ENCODE measurements at places on chromosomes 12 and 14.

DNA sequence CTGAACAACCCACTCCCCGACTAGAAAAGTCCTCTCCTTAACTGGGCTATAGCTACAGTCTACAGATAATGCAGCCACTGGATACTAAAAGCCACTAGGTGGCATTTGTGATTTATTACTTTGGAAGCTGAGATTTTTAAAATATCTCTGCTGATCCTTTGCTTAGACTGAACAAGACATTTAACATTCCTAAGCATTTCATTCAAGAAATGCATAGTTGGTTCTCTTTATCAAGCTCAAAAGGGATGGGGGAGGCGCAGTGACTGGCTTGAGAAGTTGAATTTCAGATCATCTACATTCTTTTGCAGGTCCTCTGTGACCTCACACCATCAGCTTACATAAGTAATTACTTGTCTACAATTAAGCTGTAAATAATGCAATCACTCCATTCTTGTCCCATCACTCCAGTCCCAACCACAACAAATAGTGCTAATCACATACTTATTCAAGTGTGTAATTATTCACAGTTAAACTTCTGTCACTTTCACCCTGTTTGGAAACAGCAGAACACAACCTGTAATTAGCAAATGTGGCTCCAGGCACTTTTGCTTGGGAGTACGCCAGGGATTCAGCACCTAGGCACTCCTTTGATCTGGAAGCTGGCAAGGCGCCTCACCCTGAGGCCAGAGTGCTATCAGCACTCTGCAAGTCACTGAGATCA is 203.6 kb downstream of the NOVA1 start:
- DNase-seq, result no peak

GRCh38 chr12:132452596-132453350 is 37.2 kb upstream of the FBRSL1 start:
- no peak for DNase-seq

DNA sequence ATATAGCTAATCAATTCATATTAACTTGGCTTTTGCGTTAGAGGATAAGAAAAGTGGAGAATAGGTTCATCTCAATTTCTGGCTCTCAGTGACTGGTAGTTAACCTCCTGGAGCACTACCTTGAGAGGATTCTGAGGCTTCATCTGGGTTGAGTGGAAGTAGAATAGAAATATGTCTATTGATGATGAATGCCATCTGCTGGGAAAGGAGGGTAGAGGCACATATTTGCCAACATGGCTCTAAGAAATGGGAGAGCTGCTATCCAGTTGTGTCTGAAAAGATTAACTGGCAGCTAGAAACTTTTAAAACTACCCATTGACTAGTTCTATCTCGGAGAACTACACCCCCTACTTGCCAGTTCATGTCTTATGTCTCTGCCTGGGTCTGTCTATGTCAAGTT is 530.1 kb downstream of the NRXN3 start:
- no peak for DNase-seq

GRCh38 chr12:48943221-48943620 is 14.1 kb downstream of the ARF3 start:
- DNase-seq, result no peak

DNA sequence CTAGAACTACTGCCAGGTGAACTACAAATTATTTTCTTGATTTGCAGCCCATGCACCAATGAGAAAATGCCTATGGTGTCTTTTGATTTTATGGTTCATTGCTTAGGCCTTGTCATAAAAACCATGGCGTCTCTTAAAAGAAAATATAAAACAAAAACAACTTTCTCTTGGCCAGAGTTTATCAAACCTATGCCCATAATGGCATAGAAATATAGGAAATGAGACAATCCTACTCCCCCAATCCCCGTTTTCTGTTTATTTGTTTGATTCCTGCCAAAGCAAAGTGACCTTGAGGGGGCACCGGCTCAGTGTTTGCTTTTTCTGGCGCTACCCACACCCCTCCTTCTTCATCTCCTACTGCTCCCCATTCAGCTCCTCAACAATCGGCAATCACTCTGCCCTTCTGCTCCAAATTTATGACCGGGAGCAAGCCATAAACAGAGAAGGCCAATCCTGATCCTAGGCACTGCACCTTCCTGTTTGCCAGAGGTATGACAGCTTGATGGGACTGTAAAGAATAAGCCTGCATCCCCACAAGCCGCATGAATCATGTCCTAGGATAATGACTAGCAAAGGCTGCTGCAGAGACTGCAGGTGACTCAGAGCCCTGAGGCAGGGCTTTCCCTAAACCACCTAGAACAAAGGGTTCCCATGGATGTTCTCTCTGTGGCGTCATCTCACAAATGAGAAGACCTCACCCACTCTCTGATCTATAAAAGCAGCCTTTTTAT is 874.9 kb downstream of the NRXN3 start:
- DNase-seq, result peak; percentile 2

DNA sequence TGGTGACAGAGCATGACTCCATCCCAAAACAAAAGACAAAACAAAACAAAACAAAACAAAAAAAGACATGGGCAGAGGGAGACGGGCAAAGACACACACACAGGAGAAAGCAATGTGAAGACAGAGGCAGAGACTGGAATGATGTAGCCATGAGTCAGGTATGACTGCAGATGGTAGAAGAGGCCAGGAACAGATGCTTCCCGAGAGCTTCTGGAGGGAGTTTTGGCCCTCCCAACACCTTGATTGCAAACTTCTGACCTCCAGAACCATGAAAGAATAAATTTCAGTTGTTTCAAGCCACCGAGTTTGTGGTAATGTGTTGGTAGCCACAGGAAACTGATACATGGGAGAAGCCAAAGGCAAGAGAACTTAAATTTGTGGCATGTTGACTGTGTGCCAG is 27.1 kb downstream of the VWF start:
- no peak for DNase-seq

- no peak for DNase-seq
Observed at GRCh38 chr12:93408813-93409212, 31.1 kb downstream of the NUDT4 start.

DNA sequence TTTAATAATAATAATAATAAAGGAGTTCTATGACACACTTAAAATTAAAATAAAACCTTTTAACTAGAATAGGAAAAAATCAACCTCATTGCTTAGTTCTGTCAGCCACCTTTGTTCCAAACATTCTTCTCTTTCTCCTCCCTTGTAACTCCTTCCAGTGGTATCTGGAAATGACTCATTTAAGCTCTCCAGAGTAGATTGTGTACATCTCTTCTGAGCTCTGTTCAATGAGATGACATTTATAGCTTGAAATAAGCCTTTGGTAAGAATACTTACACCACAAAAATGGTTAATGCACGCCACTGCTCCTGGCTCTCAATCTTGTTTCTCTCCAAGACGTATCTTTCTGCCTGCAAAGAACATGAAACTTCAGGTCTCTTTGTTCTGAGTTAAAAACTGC is 70.3 kb downstream of the STAB2 start:
- DNase-seq, result no peak

GRCh38 chr12:58414398-58414871 is 473.1 kb downstream of the ATP23 start:
- no peak for DNase-seq

DNA sequence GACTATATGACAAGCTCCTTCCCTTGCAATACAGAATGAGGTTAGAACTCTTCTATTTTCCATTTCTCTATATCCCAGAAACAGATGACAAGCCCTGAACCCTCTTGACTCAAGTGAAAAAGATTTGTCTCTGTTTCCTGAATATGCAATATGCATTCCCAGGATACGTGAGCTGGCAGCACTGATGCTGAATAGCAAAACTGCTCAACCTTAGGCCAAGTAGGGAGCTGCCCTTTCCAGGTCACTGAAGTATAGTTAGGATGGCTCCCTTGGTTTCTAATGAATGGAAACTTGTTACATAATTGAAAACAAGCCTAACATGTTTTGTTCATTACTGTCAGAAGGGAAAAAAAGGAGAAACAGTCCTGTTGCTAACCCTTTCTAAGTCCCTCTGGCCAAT is 47.9 kb upstream of the PLEKHG7 start:
- DNase-seq, result no peak

DNA sequence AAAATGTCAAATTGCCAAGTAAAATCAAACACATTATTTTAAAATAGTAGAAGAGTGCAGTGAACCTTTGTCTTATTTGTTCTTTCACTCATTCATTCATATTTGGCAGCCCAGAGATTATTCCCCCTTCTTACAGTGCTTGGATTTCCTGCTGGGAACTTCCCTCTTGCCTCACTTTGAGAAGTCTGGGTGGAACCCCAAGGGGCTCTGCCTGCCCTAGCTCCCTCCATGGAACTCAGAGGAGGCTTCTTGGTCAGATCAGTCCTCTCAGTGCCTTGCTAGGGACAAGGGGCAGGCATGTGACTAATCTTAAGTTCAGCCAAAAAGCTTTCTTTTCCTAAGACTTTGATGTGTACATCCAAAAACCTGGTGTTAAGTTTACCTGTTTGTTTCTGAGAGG is 84.7 kb upstream of the OVCH1 start:
- no peak for DNase-seq

DNA sequence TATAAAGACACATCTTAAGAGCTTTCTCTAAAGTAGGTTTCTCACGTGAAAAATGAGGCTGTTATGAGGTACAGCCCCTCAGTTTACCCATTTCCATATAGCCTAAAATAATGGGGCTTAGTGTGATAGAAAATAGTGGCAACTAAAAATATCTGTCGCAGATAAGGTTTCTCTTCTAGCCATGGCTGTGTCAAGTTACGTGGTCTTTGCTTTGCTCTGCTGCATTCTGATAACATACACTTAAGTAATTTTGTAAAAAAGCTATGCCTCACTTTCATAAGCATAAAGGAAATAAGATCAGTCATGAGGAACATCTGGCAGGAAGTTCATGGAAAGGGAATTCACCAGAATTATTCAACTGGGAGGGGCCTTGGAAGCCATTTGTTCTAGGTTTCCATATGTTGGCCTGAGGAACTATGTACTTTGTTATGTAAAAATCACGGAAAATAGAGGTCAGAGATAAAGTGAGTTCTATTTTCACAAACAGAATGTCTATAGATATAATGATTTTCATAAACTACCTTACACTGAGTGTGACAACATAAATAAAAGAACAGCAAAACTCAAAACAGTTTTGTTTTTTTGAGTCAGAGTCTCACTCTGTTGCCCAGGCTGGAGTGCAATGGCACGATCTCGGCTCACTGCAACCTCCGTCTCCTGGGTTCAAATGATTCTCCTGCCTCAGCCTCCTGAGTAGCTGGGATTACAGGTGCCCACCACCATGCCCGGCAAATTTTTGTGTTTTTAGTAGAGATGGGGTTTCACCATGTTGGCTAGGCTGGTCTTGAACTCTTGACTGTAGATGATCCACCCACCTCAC is 195.6 kb upstream of the KRR1 start:
- DNase-seq, result no peak

DNA sequence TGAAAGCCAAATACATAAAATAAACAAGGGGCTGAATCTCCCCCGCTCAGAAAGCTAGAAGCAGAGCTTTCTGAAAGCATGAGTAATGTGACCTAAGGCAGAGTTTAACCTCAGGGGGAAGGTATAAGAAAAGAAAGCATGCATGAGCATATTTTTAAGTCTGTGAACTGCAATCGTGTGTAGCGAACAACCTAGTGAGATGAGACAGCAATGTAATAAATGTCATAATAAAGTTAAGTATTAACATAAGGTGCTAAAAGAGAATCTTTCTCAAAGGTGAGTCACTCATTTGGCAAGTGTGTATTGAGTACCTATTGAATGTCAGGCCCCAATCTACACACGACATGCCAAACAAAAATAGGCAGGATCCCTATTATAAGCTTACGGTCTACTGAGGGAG is 14.2 kb upstream of the WDR20 start:
- DNase-seq, result no peak

GRCh38 chr12:79886917-79887519 is 47.9 kb downstream of the PPP1R12A start:
- no peak for DNase-seq

DNA sequence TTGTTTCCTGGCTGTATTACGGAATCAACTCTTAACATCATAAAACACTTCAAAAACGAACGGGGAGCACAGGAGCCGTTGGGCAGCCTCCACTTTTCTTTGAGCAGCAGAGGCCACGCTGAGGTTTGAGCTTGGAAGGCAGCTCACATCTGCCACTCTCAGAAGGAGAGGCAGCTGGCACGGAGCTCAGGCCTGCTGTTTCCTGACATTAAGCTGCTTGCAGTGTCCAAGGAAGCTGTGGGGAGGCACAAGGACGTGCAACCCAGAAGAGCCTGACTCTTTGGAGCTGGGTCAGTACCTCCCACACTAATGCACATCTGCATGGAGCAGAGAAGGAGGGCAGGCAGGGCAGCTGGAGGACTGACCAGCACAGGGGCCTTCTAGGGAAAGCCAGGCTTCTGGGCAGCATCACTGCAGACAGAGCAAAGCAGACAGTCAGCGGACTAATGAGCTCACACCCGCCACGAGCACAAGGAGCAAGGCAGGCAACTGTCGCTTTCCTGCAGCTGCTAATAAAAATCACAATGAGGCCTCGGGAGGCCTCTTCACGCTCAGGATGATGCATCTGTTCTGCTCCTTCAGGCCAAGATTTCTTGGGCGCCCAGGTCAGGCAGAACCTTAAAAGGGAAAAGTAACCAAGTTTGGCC is 211.1 kb downstream of the GLT1D1 start:
- no peak for DNase-seq

DNA sequence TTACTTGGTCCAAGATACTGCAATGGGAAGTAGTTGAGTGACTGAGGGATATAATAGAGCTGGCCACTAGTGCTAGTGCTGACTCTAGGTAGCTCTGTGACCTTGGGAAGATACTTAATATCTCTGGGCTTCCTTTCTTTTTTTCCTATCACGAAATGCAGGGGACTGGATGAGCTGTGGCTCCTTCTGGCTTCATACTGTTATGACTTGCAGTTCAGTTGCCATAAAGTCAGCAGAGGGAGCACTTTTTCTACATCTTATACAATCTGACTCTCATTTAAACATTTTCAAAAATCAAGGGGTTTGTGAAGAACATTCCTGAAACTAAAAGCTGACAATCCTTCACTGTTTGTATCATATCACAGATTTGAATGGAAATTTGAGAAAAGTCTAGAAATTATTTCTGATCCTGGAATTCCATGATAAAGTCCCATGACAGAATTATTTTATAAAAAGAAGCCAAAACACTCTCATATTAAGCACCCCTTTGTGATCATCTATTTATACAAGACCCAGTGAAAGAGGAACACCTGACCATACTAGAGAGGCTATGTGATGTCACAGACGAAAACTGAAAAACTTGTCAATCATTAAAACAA is 5.3 kb downstream of the BHLHE41 start:
- peak; percentile 23 for DNase-seq

- no peak for DNase-seq
Observed at GRCh38 chr12:58927120-58927519, 6.8 kb upstream of the LRIG3 start.

GRCh38 chr14:95445676-95446075 is 70.8 kb downstream of the SYNE3 start:
- no peak for DNase-seq
